Activated T-cell treated with anti-CD3 and anti-CD28 coated beads, Interleukin-2, amount 50 U/mL, for 72 hours (primary cell): ENCODE measurements at places on chromosomes 13 and 19. TPM values are rescaled to one million over a fixed set of nuclear protein-coding genes. Genes with fewer than 3 reads are reported as not detected.
A peak's percentile ranks its signal among the peaks of the same experiment; 100 is the strongest.

GRCh38 chr19:5585461-5586299, 17.9 kb upstream of the TINCR start:
- DNase-seq, result peak; percentile 56

- no peak for DNase-seq
Observed at GRCh38 chr13:83546476-83546875, 335.8 kb downstream of the SLITRK1 start.

GRCh38 chr19:29537601-29538000, 11.8 kb downstream of the VSTM2B start:
- DNase-seq, result no peak

PIK3R2 gene
- 13.3 TPM for total RNA-seq

SGCG gene
- total RNA-seq, result not detected

PODNL1 gene
- total RNA-seq, result 0.81 TPM
